ENCODE measurements at places on chromosomes 3 and 15.

DNA sequence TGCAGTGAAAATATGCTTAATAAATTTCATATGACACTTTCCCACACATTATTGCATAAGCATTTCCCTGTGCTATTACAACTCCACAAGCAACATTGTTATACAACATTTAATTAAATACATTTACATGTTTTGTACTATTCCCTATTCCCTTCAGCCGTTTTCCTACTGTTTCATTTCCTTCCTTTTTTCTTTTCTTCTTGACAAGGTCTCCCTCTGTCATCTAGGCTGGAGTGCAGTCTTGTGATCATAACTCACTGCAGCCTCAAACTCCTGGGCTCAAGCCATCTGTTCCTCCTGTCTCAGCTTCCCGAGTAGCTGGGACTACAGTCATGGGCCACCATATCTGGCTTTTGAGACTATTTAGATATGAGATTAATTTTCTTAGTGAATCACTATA, 254.7 kb downstream of the NFKBIZ start:
- no peak for DNase-seq

DNA sequence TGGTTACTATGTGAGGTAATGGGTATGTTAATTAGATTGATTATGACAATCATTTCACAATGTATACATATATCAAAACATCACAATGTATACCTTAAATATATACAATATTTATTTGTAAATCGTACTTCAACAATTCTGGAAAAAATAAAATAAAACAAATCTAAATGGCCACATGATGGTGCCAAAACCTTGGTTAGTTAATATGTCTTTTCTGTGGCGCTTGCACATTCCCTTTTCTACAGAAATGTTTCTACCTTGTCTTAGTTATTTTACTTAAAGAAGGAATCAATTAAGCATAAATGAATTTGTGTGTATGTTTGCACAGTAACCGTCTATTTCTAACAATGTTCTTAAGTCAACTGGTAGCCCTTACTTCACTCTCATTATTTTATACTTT, 53.4 kb downstream of the OXSM start:
- DNase-seq = no peak

DNA sequence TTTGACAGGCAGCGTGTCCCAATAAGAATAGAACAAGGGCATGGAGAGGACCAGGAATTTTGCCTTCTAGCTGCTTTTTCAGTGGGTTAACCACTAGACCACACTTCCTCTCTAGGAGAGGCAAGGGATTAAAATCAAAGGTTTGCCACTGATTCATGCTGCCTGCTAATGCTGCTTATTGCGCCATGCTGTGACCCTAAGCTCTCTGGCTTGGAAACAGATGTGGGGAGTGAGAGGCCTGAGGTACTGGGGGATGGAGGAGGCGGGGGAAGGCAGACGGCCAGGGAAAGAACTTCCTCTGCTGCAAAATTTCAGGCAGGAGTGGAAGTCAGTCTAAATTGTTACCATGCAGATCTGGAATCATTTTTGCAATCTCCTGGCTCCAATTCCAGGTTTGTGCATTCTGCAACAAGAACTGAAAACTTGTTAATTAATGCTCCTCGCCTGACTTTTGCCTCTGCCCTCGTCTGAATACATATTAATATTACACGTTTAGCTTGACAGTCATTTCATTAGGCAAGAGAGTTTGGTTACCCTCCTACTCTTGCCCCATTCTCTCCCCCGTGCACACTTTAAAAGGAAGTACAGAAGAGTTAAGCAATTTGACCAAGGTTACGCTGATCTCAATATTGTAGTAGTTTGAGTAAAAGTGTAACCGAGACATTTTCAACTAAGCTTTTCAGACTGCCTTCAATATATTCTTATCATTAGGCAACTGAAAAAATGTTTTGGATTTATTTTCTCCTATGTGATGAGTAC, 121.7 kb upstream of the SPRED1 start:
- peak; percentile 59 for DNase-seq

- no peak for DNase-seq
These were observed 259.4 kb upstream of the PROK2 start for GRCh38 chr3:72044231-72044855.

DNA sequence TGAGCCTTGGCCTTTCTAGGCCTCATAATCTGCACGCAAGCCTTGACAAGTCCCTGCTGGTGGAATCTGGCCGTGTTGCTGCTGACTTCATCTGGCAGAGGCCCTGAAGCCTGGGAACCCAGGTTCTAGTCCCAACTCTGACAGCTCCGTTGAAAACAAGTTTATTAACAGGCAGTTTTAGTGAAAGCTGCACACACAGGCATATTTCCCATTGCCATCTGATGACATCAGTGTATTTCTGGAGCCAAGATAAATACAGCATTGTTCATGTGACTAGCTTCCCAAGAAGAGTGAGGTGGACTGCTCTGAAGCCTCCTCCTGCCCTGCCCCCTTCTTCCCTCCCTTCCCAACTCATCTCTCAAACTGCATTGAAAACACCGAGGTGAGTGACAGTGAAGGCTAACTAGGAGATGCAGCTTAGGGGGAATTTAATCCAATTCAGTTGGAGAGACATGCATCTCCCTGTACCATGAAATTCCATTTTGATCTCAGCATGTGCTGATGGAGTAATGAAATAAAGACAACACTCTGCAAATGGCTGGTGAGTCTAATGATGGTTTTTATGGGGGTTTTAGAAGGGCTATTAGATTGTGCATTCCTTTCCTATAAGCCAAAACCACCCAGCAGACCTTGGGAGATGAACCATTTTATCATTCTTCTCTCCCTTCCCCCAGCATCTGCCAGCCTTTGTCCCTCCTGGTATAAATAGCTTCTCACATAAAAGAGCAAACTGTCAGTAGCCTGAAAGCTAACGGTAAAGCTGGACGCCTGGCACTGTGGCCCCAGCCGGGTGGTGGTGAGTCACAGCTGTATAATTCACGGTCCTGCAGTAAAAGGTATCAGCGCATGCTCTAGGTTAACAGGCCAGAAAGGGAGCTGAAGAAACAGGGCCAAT, 38.0 kb downstream of the PRICKLE2 start:
- peak; percentile 47 for DNase-seq
